Glomerular endothelial cell (primary cell): ENCODE measurements at places on chromosomes 7 and 10.

- DNase-seq: no peak
Observed at GRCh38 chr10:46525824-46526681, 30.4 kb downstream of the GPRIN2 start.

- DNase-seq: no peak
Observed at GRCh38 chr7:121046893-121047468, 58.5 kb downstream of the CPED1 start.

DNA sequence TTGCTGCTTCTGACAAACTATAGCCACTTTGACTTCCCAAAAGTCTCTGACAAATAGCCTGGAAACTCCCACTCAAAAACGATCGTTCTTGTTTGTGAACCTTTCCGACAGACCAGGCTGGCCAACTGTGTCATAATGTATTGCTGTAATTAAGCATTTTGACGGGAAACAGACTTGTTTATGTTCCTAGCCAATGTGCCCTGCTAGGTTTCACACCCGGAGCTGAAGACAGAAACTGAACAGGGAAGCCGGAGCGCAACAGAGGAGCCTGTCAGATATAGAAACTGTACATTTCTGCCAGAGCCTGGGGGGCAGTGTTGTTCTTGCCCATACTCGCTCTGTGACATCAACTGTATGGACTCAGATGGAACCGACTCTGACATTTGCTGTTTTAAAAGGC is 55.3 kb upstream of the C7orf33 start:
- DNase-seq: no peak

- no peak for DNase-seq
Observed at GRCh38 chr10:21733710-21734109, 199.7 kb downstream of the MLLT10 start.

DNA sequence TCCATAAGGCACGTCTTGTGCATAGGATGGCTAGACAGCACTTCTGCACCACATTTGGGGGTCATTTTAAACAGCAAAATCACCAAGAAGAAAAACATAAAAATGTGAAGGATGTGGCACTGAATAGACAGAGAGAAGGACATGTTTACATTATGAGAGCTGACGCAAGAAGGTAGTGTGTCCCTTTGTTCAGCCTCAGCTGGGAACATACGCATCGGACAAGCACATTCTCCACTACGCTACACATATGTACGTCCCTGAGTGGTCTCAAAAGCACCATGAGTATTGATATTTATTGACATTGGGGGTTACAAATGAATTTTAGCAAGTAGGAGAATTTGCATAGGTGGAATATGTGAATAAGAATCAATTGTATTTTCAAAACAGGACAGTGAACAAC is 20.2 kb downstream of the DDC start:
- no peak for DNase-seq

- no peak for DNase-seq
Observed at GRCh38 chr7:100604976-100605911, 3.1 kb downstream of the PCOLCE start.

GRCh38 chr7:38178695-38179344 is 775 bp downstream of the STARD3NL start:
- DNase-seq: no peak

- DNase-seq: no peak
Observed at GRCh38 chr7:14389181-14389591, 399.7 kb upstream of the ETV1 start.

DNA sequence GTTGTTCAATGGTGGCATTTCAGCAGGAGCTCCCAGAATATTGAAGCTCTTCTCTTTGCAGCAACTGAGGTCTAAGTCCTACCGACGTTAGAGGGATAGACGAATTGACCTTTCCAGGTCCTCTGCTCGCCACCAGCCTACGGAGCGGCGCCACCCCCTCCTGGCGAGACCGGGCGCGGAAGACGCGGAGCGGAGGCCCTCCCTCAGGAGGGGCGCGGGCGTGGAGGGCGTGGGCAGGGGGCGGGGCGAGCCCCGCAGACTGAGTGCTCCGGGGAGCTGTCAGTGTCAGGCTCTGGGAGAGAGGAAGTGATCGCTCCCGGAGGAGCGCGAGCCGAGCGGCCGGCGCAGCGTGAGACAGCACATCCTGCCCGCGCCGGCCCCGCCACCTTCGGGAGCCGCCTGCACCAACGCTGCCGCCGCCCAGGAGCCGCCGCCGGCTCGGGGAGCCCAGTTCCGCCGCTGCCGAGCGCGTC is at the start of gene DYNC1I1:
DYNC1I1 (plus strand) TSS at position 257 of the 473 bp plus-strand sequence. CDS start 32,176 bp downstream, outside the sequence.
- DNase-seq: no peak
